ENCODE measurements at places on chromosomes 2 and 18.
A peak's percentile ranks its signal among the peaks of the same experiment; 100 is the strongest.

DNA sequence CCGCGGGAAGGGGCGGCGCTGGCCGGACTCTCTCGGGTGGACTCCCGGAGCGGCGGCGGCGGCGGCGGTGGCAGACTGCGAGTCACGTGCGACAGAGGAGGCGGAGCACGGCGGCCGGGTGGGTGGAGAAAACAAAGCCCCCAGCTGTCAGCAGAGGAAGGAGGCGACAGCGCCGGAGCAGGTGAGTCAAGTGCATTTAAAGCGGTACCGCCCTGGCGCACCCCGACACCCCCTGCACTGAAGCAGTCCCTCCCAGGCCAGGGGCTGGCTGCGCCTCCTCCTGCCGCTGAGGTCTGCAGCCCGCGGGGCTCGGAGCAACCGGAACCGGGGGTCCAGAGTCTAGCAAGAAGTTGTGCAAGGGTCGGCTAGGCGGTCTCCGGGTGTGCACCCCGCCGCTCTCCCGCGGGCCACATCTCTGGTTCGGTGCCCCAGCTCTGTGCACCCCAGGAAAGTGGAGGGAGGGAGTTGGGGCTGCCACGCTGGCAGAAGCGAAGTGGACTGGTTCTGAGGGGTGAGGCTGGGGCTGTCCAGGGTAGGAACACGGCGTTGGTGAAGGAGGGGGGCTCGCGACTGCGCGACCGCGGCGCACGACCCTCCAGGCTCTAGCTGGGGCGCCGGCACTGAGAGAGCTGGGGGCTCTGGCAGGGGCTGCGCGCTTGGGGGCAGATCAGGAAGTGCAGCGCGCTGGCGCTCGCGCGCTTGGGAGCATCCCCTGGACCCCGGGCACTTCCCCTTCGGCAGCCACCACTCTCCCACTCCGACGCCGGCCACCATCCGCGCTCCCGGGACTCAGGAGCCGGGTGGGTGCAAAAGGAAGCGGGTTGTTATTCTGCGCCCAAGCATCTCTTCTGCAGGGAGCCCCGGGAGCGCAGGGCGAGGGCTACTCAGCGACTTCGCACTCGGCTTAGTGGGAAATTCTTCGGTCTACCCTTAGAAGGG, 64.0 kb upstream of the MAPRE2 start:
- peak; percentile 68 for DNase-seq

GRCh38 chr2:164384434-164384833, 236.8 kb downstream of the GRB14 start:
- no peak for DNase-seq

DNA sequence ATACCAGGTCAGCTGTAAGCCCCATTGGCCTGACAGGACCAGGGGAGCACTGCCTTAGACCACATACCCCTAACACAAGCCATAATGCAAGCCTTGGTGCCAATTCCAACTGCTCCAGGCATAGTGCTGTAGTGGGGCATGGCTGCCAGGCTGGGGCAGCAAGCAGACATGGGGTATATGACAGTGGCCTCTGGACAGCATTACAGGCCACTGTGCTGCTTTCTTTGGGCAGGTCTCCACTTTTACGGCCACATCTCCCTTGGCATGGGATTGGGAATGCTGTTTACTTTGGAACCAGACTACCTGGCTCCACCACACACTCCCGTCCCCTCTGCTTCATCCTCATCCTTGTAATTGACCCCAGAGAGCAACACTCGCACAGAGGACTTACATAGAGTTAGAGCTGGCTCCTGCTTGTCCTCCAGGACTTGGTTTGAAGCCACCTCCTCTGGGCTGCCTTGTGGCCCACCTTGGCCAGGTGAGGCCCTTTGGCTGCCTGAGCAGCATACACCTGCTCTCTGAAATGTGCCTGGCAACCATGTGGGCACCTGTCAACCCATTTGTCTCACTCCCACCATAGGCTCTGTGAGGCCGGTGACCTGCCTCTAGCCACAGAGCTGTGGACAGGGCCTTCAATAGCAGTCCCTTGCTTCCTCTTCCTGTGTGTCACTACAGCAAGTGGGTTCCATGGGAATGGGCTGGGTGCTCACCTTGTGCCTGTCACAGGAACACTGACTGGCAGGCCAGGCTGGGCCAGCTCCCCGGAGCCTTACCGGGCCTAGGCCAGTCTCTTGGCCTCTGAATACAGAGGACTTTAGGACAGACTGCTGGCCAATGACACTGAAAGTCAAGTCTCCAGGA, 262.6 kb upstream of the HS6ST1 start:
- no peak for DNase-seq

DNA sequence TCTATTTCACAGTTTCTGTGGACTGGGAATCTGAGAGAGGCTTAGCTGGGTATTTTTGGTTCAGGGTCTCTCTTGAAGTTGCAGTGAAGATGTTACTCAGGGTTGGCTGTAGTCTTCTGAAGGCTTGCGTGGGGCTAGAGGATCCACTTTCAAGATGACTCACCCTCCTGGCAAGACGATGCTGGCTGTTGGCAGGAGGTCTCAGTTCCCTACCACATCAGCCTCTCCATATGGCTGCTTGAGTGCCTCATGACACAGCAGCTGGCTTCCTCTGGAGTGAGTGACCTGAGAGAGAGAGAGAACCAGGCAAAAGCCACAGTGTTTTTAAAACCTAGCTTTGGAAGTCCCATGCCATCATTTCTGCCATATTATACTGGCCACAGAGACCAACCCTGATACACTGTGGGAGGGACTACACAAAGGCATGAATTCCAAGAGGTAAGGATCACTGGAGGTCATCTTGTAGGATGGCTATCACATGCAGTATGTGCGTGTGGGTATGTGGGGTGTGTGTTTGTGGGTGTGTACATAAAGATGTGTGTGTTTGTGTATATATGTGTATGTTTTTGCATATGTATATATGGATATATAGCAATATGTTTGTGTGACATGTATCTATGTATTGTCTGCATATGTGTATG, 25.1 kb downstream of the DNPEP start:
- DNase-seq, result peak; percentile 23

GRCh38 chr2:14408695-14409094, 223.8 kb upstream of the LRATD1 start:
- no peak for DNase-seq

DNA sequence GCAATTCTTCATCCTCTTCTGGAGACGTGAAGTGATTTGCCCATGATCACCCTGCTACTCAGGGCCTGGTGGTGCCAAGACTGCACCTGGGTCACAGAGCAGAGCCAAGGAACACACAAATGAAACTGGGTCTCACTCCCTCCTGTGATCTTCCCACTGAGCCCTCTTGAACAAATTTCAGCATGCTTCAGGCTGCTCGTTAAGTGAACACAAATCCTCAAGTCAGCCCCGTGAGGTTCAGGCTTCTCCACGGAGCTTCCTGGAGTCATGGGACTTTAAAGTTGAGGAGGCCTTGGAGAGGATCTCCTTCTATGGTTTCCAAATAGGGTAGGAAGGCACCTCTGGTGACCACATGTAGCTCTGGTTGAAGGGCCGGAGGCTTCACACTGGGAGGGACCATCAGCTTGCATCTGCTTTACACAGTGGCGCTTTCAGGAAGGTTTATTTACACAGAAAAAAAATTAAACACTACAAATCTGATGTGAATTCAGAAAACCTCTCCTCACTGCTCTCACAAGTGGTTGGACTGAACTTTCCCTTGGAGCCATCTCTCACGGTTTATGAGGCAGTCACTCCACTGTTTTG, 255.4 kb downstream of the LOXHD1 start:
- DNase-seq, result no peak

- DNase-seq, result no peak
These were observed 11.3 kb downstream of the HNMT start for GRCh38 chr2:137975280-137976271.

- DNase-seq, result no peak
These were observed 85.9 kb upstream of the NFATC1 start for GRCh38 chr18:79309614-79310358.

DNA sequence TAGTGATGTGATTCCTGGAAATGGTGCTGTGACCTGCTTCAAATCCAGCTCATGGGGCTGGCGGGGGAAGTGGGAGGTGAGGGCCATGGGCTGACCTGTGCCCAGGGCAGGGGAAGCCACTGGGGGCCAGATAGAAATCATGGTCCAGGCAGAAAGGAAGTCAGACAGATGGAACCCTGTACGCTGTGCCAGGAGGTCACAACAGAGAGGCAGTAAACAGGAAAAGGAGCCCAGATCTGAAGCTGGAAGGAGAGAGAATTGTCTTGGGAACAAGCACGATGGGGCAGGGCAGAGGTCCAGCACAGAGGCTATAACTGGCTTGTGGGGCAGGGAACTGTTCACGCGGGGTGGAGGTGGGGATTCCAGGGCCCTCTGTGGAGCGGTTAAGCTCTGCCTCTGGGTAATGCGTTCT, 76.0 kb downstream of the RNF144A start:
- DNase-seq, result no peak

DNA sequence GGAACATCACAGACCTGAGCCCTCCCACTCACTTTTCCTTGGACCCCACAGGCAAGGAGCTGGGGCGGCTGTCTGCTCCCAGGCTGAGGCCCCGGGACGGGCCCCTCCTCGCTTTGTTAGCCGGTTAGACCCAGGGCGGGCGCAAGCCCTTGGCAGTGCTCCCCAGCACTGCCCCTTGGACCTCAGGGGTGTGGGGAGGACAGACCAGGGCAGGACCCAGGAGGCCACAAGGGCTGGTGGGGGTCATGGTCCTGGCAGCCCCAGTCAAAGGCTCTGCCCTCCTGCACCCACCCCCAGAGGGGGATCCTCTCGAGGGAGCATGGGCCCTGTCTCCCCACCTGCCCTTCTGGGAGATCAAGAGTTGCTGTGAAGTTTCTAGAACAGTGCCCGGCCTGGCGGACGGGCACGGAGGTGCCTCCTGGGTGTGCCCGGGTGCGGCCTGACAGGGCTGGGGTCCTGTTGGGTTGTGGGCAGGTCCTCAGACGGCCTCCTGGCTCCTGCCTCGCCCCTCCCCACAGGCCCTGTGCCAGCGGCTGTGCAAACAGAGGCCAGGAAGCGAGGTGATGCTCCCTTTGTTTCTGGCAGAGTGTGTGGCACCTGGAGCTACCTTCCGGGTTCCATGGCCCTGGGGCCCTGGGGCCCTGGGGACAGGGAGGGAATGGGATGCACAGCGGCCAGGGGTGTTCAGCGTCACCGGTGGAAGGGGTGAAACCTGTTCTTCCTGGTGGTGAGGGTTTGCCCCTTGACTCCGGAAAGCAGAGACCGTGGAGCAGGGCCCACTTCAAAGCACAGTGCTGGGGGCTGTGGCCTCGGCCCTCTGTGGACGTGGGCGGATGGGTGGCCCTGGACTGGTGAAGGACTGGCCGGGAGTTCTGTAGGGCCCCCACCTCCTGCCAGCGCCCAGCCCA, 2.9 kb upstream of the GAL3ST2 start:
- no peak for DNase-seq

DNA sequence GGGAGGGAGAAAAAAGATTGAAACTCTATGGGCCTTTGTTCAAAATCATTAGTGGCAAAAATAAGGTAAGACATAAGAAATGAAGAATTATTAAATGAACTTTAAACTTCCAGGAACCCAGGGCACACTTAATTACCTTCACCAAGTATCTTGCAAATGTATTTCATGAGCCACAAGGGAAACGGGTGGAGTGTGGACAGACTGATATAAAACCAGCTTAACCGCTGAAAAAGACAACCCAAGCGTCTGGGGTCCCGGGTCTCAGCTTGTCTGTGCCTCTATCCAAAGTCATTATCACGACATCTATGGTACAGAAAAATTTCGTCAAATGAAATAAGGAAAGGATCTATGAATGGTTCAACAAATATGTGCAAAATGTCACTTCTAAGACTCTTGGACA, 13.9 kb upstream of the MBOAT2 start:
- no peak for DNase-seq

GRCh38 chr2:220847589-220847988, 724.5 kb downstream of the EPHA4 start:
- no peak for DNase-seq

GRCh38 chr18:36420826-36421225, 123.3 kb downstream of the FHOD3 start:
- DNase-seq, result no peak

DNA sequence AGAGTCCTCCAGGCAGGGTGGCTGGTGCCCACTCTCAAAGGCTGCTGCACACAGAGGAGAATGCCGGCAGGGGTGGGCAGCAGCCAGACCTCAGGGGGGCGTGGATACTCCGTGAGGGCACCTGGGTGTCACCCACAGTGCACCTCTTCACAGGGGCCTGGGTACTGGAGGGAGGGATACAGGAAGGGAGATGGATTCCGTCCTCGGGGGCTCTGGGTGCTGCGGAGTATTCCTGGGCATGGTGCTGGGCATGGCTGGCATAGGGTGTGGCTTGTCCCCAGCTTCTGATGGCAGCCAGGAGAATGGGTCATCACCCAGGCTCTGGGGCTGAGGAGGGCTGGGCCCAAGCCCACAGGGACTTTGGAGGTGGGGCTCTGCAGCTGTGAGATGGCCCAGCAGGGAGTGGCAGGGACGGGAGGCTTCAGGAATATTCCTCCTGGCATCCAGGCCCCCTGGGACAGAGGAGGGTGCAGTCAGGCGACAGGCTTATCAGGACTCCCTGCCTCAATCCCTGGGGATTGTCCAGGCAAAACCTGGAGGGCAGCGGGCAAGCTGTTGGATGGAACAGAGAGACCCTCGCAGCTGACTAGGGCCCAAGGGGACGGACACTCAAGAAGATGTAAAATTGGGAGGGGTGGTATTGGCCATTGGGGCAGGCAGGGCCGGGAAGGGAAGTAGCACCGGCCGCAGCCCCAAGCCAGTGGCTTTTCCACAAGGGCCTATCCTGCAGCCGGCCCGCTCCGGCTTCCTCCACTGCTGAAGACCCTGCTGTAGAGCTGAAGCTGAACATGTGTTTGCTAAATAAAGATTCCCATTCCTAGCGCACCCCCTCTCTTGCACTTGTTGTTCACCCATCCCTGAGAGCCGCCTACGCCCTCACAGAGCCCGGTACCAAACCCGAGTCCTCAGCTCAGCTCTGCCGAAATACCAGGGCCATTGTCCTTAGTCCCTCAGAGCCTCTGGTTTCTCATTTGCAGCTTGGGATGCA, 5.7 kb upstream of the KLHL30 start:
- DNase-seq, result no peak

DNA sequence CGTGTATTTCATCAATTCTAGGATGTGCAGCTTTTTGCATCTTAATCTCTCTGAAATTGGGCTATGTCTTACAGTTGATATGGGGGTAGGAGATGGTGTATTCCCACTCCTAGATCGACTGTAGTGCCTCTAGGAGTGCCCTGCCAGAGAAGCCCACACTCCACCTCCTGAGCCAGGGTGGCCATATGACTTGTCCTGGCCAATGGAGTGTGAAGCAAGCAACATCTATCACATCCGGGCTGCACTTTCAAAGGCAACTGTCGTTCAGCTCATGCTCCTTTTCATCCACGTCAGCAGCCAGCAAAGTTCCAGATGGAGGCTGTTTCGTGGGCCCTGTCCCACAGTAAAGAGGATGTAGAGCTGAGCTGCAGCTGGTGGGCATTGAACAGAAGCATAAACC, 149.4 kb upstream of the SLC1A4 start:
- DNase-seq, result no peak

DNA sequence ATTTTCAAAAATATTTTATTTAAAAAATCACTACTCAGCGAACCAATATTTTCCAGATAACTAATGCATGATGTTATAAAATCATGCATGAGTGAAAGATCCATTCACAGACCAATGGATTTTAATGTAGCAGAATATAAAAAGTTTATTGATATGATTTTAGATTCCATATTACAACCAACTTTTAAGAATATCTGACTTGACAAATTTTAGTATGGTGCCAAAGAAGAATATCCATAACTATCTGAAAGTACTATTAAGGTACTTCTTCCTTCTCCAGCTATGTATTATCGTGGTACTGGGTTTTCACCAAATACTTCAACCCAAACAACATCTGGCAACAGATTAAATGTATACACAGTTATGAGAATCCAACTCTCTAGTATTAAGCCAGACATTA, 99.9 kb upstream of the NOSTRIN start:
- DNase-seq, result no peak

Measured in stimulated activated CD4-positive, alpha-beta T cell treated with anti-CD3 and anti-CD28 coated beads, Interleukin-1b, Interleukin-23, amount 100 ng/mL, for 48 hours (primary cell).